HTR-8/SVneo (cell line): ENCODE measurements at places on chromosomes 3 and 15.

DNA sequence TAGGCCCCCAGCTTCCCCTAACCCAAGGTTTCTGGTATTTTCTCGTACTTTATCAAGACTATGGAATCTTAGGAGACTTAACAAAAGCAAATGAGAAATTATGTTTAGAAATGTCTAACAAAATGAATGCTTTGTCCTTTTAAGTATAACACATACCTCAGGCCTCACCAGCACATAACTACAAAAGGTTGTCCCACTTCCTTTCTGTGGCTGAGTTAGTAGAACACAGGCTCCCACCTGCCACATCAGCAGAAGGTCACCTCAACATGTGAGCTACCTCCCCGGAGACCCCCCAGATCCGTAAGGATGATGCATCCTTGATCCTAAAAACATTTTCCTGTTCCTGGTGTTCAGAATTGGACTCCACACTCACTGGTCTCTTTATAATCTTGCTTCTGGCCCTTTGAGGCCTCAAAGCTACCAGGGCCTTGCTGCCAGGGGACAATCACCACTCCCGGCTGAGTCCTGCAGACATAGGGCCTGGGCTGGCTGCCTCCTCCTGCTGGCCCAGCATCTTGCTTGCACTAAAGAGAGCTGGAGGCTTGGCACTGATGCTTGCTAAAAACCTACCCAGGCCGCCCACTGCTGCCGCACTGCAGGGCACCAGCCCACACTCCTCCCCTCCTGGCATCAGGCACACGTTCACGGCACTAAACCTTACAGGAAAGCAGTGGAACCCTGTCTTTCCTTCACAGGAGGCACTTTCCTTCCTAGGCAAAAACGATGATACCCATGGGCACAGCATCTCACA, 2.9 kb downstream of the CCRL2 start:
- no peak for DNase-seq

DNA sequence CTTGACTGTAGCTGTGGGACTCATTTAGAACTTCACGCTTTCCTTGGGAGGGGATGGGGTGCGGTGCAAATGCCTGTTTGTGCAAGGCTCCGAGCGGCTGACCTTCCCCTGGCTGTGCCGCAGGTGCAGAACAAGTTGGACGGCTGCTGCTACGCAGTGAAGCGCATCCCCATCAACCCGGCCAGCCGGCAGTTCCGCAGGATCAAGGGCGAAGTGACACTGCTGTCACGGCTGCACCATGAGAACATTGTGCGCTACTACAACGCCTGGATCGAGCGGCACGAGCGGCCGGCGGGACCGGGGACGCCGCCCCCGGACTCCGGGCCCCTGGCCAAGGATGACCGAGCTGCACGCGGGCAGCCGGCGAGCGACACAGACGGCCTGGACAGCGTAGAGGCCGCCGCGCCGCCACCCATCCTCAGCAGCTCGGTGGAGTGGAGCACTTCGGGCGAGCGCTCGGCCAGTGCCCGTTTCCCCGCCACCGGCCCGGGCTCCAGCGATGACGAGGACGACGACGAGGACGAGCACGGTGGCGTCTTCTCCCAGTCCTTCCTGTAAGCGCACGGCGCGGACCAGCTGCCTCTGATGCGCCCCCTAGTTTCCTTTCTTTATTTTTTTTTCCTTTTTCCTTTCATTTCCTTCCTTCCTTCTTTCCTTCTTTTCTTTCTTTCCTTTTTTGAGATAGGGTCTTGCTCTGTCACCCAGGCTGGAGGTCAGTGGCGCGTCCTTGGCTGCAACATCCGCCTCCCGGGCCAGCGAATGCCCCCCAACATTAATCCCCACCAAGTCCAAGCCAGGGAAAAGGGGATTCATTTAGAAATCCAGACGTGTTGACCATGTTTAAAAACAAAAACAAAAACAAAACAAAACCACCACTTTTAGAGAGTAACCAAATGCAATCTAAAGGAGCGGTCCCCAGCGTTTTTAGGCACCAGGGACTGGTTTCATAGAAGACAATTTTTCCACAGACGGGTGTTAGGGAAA, 42.7 kb downstream of the EIF2AK4 start:
- DNase-seq, result peak; percentile 51

DNA sequence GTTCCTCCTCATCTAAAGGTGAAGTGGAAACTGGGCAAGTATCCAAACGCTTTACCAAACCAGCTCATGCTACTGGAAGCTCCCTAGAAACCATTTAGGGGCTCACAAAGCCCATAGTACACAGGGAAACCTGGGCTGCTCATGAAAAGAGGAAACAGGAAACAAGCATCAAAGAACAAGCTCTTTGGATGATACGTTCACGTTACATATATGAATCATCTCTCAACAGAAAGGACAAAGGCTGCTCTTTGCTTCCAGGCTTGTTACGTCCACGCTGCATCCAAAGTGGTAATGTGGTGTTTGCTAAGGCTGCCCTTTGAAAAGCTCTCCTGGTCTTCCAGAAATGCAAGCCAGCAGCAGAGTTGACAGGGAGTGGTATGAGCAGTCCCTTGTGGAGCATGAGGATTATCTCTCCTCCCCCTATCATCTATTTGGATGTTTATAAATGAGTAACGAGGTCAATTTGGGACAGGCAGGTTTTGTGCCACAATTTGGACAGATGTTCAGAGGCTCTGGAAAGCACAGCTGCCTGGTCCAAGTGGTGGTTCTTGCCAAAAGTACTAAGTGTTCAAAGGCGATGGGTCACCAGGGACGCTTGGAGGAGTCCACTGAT, 98.0 kb upstream of the RORA start:
- DNase-seq, result no peak

GRCh38 chr3:31197941-31198340, 303.5 kb upstream of the GADL1 start:
- DNase-seq, result no peak

- peak; percentile 31 for DNase-seq
These were observed 905 bp downstream of the HOMER2 start for GRCh38 chr15:82951472-82952157.

- DNase-seq, result no peak
These were observed 17.6 kb downstream of the FOXP1 start for GRCh38 chr3:71565976-71566375.

DNA sequence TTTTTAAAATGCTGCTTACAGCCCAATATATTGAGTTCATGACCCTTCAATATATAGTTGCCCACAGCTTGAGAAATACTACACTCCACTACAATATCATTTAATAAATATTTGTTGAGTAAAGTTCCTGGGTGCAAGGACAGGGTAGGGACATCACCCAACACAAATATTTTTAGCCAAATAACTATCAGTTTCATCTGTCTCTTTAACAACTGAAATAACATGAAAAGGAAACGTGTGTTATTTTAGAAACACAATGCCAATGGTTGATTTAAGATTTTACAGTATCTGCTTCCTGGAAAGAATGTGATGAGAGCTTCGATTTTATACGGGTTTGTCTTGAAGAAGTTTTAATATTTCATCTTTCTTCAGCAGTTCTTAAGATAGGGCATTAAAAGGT, 67.7 kb upstream of the CDV3 start:
- DNase-seq, result no peak

DNA sequence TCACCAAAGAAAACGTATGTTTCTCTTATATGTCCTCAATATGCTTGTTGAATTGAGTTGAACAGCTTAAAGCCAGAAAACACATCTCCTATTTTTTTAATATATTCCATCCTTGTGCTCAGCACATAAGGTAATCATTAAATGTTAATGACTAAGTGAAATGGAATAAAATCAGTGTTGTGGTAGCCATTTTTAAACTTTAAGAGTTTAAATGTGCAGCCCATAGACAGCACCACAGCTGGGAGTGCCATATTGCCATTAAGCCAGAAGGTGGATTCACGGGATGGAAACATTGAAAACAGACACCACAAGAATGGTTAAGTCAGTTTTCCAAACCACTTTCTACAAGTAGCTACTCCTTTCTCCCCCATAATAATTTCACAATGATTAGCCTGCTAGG, 76.8 kb upstream of the C15orf61 start:
- DNase-seq, result no peak

GRCh38 chr3:183815951-183816475, 9.4 kb downstream of the MAP6D1 start:
- DNase-seq, result no peak

DNA sequence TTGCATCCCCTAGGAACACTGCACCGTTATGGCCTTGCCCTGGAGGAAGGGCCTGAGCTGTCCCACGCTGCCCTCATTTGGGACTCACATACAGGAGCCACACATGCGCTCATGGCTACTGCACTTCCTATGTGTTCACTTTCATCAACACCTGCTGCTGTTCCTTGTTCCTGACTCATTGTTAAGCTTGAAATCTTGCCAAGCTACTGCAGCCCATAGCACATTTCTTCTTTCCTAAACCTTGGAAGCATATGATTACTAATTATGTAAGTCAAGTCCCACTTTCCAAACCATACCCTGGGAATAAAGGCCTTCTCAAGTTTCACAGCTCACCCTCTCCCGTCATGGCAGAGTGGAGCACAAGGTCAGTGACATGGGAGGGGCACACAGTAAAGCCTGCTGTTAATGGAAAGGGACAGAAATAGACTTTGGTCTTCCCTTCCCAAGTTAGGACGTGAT, 307.9 kb downstream of the CLSTN2 start:
- no peak for DNase-seq

- DNase-seq, result no peak
These were observed 59.8 kb downstream of the TP53BP1 start for GRCh38 chr15:43433165-43433564.

- no peak for DNase-seq
These were observed 74.6 kb downstream of the ARHGEF26 start for GRCh38 chr3:154195620-154196356.

GRCh38 chr15:36966708-36967107, 133.6 kb downstream of the MEIS2 start:
- DNase-seq, result no peak

- no peak for DNase-seq
These were observed 190.7 kb downstream of the RORA start for GRCh38 chr15:61038387-61038786.

GRCh38 chr3:61448378-61448777, 113.0 kb upstream of the PTPRG start:
- DNase-seq, result no peak

- peak; percentile 30 for DNase-seq
These were observed 13.7 kb upstream of the CCR3 start for GRCh38 chr3:46228260-46229242.

GRCh38 chr15:77195586-77195985, 124.7 kb upstream of the TSPAN3 start:
- DNase-seq, result no peak

DNA sequence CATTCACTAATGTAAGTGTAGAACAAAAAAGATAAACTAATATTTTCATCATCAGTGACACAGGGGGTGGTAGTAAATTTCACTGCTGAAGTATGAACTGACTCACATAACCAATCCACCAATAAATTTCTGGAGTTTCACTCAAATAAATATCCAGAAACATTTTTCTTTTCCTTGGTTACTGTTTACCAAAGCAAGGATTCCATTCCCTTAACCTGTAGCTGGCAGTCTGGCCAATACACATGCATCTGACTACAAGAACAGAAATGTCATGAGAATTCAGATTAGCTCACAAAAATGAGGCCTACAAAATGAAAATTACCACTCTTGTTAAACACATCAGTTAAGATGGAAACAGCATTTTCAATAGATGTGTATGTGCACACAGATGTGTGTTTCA, 80.3 kb downstream of the STAG1 start:
- DNase-seq, result no peak

DNA sequence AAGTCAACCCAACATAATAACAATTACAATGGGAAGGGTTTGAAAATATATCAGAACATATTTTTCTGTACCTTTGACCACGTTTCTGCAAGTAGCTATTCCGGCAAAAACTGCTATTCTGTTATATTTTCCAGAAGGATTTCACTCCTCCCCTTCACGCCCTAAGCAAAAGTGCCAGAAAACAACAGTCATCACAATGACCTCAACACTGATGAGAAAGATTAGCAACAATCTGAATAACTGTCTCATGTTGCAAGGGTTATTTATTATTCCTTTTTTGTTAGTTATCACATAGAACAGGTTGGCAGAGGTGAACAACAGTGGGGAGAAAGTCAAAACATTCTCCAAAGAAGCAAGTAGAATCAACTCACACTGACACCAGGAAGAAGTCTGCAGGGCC, 269.4 kb upstream of the ARRDC4 start:
- no peak for DNase-seq

DNA sequence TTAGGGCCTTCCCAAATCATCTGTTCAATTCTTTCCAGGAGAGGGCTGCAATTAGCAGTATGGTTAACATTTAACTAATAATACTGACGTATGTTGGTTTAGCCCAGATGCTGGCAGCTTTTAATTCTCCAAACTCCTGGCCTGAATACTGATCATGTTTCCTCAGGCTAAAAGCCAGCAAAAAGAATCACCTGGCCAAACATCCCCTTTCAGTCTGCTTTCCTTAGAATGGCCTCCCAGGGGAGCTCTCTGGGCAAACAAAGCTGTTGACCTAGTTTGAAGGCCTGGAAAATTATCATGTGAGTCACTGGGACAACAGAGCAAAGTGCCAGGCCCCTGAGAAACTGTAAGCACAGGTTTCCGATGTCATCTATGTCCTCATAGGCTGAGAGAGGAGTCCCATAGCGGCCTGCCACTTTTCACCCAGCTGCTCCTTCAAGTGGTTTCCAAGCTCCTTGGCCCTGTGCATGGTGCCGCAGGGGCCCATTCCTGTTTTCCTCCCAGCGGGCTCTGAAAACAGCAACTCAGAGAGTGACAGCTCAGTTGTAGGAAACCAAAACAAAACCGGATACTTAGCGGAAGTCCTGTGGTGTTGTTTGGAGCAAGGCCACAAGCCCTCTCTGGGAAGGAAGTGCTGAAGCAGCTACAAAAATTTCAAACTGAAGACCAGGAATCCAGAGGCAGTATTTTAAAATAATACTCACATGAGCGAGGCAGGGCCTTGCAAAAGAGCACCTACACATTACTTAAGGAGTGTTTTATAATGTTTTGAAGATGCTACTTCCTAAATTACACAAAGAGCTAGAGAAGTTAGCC, 36.5 kb upstream of the RAB11A start:
- DNase-seq, result peak; percentile 77

DNA sequence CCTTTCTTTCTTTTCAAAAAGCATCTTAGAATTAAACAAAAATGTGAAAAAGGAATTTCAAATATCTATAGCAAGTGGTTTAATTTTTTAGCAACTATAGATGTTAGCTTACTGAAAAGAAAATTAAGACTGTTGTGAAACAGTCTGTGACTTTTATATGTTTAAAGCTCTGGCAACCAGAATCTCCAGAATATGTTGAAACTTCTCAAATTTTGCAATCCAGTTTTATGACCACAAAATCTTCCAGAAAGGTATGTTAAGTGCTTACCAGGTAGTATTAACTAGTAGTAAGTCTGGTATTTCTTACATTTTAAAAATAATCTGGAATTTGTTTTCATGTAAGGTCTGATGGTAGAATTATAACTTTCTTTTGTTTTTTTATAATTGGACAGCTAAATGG, 235.0 kb downstream of the SLC9A9 start:
- DNase-seq, result no peak

DNA sequence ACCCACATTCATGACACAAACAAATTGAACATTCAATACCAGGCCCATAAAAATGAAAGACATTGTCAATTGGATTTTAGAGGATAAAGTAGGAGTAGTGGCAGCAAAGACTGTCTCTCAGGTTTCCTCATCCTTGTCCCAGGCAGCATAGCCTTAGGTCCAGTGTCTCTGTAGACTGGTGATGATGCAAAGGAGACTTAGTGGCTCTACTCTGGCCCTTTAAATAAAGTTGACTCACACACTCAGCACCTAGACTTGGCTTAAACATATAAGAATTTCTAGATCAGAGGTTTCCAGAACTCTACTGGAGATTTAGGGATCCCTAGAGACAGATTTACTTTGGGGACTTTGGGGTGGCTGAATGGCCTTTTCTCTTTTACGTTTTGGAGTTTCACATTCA, 166.6 kb downstream of the NR1D2 start:
- no peak for DNase-seq

GRCh38 chr3:12828751-12829150, 12.6 kb downstream of the RPL32 start:
- no peak for DNase-seq
